CD4-positive, alpha-beta T cell treated with Interleukin-1 beta for 1 hour (primary cell): ENCODE measurements at places on chromosomes 3 and 15.

DNA sequence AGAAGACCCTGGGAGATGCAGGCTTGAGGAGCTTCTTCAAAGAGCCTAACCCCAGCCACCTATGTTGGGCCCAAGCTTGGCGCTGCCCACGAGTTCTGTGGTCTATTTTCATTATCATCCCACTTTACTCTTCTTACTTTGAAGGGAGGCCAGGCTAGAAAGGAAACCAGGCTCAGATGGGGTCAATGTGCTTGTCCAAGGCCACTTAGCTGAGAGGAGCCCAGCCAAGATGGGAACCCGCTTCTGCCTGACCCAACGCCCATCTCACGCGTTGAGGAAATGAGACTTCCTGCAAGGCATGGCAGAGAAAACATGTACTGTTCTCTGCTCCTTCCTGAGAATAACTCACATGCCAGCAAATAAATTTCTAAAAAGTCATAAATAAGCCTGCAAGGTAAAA lies 486.3 kb upstream of the PROK2 start:
- DNase-seq, result no peak

- peak; percentile 84 for DNase-seq
These were observed 26.7 kb downstream of the MELTF start for GRCh38 chr3:197002701-197003454.

DNA sequence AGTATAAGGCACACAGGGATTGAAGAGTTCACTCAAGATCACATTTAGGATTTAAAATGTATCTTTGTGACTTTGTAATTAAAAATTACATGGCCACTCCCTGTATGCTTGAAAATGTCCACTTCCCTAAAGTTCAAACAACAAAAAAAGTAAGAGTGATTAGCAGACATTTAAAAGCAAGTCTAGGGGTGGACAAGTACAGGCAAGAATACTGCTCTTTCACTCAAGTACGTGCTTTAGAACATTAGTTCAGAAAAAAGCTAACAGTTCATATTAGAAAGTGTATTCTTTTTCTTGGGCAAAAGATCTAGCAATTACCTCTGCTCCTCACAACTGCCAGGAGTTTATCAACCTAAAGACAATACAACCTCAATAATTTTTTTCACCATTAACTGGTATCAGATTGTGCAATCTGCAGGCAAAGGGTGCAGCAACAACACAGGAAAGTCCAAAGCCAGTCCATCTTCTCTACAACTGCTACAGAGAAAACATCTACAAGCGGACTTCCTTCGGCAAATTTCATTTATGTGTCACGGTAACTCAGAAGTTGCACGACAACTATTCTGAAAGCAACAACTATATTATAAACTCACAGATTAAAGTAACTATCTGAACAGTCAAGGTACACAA lies 18.1 kb downstream of the CHSY1 start:
- no peak for DNase-seq

DNA sequence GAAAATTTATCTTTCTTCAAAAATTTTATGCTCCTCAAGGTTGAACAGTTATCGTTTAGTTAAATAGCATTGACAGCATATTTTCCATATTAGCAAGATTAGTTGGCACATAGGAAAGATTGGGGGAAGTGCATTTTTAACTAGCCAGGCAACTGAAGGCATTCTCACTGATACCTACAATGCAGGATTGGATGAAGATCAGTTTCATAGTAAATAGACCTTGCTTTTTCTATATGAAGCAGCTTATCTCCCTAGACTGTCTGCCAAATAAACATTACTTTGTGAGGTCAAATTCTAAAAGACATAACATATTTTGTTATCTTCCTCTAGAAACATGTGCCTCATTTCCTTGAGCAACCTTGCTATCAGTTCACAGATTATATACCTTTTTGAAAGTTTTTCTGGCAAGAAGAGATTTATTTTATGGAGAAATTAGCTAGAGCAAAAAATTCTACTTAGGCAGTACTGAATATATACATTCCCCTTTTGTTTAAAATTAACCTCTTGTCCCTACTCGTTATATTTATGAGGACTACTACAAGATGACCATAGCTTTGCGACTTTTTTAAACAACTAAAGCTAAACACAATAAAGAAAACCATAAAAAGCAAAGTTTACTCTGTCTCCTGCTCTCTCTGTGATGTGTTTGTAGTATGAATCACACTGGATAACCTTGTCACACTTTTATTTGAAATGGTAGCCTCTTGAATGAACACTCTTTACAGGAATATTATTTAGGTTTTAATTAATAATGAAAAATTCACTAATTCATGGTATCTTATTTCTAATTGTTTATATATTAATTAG lies 654.9 kb upstream of the TBL1XR1 start:
- DNase-seq, result no peak

GRCh38 chr3:152254041-152254440 lies 14.7 kb upstream of the MBNL1 start:
- no peak for DNase-seq

DNA sequence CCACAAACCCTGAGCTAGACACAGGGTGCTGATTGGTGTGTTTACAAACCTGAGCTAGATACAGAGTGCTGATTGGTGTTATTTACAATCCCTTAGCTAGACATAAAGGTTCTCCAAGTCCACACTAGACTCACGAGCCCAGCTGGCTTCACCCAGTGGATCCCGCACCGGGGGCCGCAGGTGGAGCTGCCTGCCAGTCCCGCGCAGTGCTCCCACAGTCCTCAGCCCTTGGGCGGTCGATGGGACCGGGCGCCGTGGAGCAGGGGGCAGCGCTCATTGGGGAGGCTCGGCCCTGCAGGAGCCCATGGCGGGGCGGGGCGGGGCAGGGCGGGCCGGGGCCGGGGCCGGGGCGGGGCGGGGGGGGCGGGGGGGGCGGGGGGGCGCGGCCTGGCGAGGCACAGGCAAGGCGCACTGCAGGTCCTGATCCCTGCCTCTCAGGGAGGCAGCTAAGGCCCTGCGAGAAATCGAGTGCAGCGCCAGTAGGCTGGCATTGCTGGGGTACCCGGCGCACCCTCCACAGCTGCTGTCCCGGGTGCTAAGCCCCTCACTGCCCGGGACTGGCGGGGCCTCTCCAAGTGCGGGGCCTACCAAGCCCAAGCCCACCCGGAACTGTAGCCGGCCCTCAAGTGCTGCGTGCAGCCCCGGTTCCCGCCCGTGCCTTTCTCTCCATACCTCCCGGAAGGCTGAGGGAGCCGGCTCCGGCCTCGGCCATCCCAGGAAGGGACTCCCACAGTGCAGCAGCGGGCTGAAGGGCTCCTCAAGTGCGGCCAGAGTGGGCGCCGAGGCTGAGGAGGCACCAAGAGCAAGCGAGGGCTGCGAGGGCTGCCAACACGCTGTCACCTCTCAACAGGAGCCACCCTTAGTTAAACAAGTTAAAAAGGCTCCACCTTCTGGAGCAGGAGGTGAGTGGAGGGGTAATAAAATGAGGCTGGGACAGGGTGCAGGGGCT lies 9.8 kb upstream of the TMEM40 start:
- no peak for DNase-seq

GRCh38 chr3:25572919-25573385 lies 91.8 kb downstream of the TOP2B start:
- DNase-seq, result no peak

GRCh38 chr15:90188914-90189748 lies 12.0 kb upstream of the SEMA4B start:
- no peak for DNase-seq

DNA sequence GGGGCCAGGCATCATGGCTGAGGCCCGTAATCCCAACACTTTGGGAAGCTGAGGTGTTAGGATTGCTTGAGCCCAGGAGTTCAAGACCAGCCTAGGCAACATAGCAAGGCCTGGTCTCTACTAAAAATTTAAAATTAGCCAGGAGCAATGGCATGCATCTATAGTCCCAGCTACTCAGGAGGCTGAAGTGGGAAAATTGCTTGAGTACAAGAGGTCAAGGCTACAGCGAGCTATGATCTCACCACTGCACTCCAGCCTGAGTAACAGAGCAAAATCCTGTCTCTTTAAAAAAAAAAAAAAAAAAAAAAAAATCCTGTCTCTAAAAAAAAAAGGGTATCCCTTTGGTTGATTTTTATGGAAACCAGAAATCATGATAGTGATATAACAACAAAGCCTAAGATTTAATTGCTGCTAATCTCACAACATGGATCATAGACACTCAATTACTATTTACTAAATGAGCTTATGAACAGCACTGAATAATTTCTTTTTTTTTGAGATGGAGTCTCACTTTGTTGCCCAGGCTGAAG lies 12.1 kb downstream of the PCLAF start:
- no peak for DNase-seq

DNA sequence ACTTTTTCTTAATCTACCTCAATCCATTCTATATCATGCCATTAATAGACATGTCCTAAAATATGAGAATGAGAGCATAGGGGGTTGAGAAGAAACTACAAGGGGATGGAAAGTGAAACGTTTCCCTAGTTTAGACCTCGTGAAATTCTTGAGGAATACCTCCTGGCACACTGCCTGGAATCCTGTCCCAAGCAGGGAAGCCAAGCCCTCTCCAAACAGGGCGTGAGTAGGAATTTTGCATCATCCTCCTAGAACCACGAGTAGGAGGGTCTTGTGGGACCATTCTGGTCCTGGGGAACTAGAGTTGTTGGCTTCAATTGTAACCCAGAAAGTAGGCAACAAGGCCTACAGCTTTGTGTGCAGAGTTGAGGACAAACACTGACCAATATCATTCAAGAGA lies 19.6 kb upstream of the C3orf80 start:
- no peak for DNase-seq

- no peak for DNase-seq
These were observed 452.5 kb downstream of the MCTP2 start for GRCh38 chr15:94683902-94684301.

DNA sequence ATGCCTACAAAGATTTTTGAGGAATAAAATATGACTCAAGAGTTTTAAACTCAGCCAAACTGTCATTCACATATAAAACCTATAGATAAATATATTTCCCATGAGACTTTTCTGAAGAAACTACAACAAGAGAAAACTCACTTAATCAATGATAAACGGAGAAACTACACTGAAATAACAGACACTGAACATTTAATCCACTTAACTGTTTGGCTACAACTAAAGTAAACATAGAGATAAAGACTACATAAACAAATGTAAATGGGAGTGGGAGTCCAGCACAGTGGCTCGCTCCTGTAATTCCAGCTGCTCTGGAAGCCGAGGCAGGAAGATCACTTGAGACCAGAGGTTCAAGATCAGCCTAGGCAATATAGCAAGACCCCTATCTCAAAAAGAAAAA lies 79.2 kb downstream of the MEX3B start:
- no peak for DNase-seq

DNA sequence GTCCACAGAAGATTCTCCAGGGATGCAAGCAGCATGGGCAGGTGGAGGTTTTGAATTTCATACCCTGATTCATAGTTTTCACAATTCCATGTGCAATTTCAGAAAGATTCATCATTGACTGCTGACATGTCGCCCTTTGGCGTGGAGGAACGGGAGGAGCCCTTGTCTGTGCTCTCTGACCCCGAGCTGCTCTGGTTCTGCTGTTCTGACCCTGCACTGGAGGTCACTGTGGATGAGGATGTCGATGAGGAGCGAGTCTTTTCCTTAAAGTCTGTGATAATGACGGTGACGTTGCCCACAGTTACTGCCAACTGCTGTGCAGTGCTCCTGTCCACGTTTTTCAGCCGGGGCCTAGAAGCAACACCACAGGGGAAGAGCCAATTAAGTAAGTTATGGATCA lies 470.0 kb downstream of the SHQ1 start:
- no peak for DNase-seq

GRCh38 chr15:98530570-98530969 lies 117.8 kb upstream of the IGF1R start:
- no peak for DNase-seq

DNA sequence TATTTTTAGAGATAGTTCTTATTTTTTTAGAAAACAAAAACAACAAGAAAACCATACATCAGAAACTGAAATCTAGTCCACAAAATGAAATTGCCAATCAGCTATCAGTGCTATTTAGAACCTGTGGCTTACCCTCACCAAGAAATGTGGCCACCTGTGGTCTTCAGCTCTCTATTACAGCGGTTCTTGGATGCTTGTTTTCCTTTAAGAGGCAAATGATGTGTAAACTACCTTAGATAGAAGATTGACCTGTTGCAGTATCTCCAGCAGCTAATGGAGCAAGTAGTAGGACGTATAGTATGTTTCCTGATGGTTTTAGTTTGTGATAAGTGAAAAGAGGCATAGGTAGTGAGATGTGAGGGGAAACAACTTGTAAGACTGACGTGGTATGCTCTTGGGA lies 21.2 kb downstream of the TFG start:
- no peak for DNase-seq

DNA sequence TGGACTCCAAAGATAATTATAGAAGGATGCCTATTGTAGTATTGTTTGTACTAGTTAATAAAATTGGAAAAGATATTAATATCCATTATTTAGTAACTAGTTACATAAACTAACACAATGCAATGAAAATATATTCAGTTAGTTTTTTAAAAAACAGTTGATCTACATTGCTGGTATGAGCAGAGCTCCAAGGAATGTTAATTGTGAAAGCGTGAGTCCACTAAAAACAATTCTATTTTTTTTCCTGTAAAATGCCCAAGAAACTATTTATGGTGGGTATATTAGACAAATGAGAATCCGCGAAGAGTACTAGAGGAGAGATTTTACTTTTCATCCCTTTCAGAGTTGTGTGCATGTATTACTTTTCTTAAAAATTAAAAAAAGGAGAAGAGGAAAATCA lies 104.3 kb downstream of the MCTP2 start:
- no peak for DNase-seq

- no peak for DNase-seq
These were observed 51.8 kb downstream of the GRAMD1C start for GRCh38 chr3:113890256-113890900.

- no peak for DNase-seq
These were observed 237.5 kb upstream of the ROPN1 start for GRCh38 chr3:124229420-124229819.

- DNase-seq, result no peak
These were observed 9.0 kb downstream of the GOLIM4 start for GRCh38 chr3:168086541-168087260.

DNA sequence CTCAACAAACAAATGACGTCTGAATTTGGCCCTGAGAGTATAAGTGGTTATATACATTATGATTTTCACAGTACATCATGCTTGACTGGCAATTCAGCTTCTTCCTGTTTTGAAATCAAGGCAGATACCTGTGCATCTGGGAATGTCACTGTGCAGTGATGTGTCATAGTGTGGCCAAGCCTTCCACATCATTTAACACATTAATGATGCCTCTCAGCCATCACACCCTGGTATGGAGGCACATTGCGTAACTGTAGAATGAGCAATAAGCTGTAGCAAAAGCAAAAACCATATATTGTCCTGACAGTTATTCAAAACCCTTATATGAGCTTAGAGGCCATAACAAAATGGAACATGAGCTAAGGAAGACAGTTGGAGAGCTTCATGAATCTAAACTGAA lies 246.0 kb downstream of the EPHA3 start:
- DNase-seq, result no peak

DNA sequence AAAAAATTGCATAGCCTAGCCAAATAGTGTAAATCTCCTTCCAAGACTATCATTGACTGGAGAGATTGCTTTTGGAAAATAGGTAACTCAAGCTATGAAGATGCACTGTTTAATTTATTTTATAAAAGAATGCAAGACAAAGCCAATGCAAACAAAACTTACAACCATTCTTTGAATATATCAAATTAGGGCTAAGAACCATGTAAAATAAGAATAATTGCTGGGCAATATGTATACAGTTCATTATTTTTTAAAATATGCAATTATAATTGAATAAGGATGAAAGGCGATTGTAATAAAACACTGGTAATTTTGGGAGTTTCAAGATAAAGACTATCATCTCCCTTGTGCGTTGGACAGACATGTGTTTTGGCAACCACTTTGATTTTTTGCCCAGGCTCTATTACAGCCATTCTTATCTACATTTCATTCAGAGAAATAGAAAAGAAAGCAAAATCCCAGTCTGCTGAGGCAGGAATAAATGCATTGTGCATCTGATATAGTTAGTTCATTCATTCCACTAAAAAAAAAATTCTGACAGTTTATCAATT lies 242.3 kb upstream of the ROBO1 start:
- no peak for DNase-seq
